ENCODE measurements at places on chromosomes 11 and 22.

GRCh38 chr11:13669544-13670488 lies 1.3 kb downstream of the FAR1 start:
- no peak for DNase-seq

GRCh38 chr11:35272391-35272902 lies 133.5 kb downstream of the CD44 start:
- DNase-seq: peak; percentile 1

DNA sequence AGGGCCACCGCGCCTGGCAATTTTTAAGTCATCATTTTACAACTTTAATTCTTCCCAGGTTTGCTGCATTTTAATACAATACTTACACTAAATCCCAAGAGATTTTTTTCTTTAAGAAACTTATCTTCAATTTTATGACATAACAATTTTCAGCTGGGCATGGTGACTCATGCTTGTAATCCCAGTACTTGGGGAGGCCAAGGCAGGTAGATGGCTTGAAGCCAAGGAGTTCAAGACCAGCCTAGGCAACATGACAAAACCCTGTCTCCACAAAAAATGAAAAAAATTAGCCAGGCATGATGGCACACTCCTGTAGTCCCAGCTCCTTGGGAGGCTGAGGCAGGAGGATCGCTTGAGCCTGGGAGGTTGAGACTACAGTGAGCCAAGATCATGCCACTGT lies 38.8 kb downstream of the CLDN25 start:
- DNase-seq: no peak

GRCh38 chr22:16601437-16602223 lies 9.0 kb upstream of the CCT8L2 start:
- no peak for DNase-seq

- DNase-seq: no peak
Observed at GRCh38 chr22:29330753-29331152, 15.3 kb upstream of the RASL10A start.

DNA sequence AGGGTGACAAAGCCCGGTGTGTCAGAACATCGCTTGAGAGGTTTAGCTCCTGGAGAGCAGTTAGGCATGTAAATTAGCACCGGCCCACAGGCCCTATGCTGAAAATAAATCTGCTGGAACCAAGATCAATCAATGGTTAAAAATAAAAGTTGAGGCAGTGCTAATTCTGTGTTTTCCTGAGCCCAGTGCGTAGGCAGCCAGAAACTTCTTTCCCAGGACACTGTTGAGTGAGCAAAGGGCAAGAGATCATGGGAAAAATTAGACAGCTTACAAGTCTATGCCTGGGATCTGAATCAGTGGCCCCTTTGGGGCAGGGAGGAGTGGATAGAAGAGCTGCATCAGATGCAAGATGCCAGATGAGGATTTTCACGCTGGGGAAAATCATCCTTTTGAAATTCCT lies 539.2 kb downstream of the BUD13 start:
- DNase-seq: no peak

Measured in T-helper 9 cell (primary cell).